ENCODE measurements at places on chromosomes 4 and X.

DNA sequence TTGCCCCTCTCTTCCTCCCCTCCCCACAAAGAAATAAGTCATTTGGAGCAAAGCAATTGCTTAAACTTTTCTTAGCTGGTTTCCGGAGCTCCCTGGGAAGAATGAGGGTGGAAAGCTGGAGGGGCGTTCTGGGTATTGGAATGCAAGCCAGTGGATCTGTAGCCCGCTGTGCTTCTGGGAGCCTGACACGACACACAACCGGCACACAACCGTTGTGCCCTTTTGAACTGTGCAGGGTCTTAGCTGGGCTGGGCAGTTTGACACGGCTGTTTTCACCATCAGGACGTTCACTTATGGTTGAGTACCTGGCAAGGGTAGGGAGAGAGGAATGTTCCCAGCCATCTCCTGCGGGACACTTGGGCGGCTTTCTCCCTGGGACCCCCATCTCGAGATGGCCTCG is 38.3 kb downstream of the SHROOM2 start:
- DNase-seq, result no peak

GRCh38 chr4:70701271-70701670 is 12.9 kb downstream of the UTP3 start:
- DNase-seq, result no peak

GRCh38 chrX:31555506-31555905 is 483.7 kb upstream of the FTHL17 start:
- DNase-seq, result no peak

GRCh38 chr4:88396681-88397080 is 18.0 kb downstream of the HERC6 start:
- DNase-seq, result no peak

- no peak for DNase-seq
Measured at GRCh38 chr4:79429113-79429903, 21.3 kb upstream of the GK2 start.

DNA sequence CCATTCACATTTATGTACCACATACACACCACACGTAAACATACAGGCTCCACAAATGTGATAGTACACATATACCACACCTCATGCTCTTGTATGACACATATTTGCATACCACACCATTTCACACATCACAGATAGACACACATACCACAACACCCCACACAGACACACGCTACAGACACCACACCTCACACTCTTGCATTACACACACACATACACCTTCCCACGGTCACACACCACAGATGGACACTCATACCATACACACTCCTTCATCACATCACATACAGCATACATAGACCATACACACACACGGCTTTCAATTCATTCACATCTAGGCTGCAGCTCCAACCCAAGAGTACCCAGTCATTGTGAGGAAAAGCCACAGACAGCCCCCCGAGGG is 222.5 kb upstream of the RPL34 start:
- no peak for DNase-seq

DNA sequence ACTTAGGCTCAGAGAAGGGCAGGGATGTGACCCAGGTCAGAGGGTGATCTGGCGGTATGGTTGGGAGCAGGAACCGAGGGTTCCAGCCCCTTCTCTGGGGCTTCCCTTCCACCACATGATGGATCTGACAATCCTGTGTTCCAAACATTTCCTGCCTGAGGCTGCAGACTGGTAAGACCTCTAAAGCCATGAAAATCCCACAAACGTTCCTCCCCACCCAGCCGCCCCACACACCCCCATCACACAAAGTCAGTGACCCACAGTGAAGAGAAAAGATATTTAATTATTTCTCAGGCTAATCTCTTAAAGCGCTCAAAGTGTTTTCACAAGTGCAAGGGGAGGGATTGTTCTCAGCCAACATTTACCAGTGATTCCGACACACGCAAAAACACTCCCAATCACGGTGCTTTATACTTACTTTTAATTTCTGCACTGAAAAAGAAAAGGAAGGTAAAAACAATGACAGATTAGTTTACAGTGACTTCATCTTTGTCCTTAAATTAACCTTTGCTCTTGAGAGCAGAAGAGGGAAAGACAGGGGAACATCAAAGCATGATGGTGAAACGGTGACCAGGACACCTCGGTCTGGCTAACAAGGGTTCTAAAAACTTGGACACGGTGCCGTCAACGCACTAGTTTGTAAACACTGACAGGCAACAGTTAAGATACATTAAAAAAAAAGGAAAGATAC is 42.4 kb downstream of the WDR1 start:
- no peak for DNase-seq

GRCh38 chr4:26032142-26032541 is 118.1 kb downstream of the SMIM20 start:
- no peak for DNase-seq

GRCh38 chr4:184528713-184529112 is 54.4 kb upstream of the IRF2 start:
- DNase-seq, result no peak

- no peak for DNase-seq
Measured at GRCh38 chrX:150873616-150874015, 24.9 kb downstream of the CD99L2 start.

DNA sequence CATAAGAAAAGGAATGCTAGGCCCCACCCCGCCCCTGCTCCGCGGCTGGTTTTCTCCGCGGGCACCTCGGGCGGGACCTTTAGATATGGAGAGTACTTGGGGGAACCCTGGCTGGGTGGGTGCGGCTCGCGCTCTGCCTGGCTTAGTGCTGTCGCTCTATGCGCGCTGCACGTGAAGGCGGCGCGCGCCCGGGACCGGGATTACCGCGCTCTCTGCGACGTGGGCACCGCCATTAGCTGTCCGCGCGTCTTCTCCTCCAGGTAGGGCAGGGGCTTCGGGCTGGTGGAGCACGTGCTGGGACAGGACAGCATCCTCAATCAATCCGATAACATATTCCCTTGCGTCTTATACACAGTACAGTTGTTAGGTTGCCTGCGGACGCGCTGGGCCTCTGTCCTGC is 56.0 kb downstream of the MAGEB10 start:
- no peak for DNase-seq

DNA sequence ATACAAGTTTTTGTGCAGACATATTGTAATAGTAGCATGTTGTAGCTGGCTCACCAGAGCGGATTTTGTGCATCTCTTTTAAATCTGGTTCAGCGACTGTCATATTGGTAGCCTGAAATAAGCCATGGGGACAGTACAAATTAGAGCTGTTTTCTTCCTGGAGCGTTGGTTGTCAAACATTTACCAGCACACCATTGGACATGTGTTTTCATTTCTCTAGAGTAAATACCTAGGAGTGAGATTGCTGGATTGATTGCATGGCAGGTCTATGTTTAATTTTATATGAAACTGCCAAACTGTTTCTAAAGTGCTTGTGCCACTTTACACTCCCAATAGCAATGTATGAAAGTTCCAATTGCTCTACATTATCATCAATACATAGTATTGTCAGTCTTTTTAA is 2.6 kb upstream of the ARAF start:
- no peak for DNase-seq

GRCh38 chrX:53239474-53239873 is 14.5 kb upstream of the KDM5C start:
- DNase-seq, result peak; percentile 31

- DNase-seq, result no peak
Measured at GRCh38 chrX:153765138-153766079, 1.4 kb downstream of the PLXNB3 start.

DNA sequence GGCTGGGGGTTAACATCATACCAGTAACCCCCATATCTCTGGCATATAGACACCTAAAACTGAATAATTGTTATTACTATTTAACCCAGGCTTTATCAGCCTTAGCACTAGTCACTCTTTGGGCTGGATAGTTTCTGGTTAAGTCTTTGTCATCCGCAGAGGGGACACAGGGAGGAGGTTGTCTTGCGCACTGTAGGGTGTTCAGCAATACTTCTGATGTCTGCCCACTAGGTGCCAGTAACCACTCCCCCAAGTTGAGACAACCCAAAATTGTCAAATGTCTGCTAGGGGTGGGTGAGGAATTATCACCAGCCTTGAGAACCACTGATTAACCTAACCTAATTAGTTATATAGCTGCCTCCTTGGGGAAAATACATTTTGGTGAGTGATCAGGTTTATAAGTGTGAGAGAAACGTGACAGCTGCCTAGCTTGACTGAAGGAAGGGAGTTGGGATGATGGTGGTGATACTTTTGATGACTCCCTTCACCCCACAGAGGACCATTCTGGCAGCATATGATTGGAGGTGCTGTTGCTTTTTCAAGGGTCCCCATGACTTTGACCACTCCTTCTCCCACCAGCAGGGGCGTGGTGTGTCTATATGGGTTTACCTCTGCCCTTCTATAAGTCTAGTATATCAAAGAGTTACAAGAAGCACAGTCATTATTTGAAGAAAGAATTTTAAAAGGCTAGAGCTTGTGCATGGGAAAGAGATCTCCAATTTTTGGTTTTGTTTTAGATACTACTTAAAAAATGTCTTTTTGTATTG is 140.9 kb downstream of the STIM2 start:
- DNase-seq, result no peak

DNA sequence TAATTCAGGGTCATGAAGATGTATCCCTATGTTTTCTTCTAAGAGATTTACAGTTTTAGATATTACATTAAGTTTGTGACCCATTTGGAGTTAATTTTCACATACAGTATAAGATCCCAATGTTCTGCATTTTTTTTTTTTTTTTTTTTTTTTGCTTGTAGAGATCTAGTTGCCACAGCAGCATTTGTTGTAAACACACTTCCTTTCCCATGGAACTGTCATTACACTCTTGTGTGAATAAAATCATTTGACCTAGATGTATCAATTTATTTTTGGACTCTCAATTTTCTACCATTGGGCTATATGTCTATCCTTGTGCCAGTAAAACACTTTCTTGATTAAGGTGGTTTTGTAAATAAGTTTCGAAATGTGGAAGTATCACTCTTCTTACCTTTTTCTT is 1107.2 kb downstream of the TECRL start:
- no peak for DNase-seq

DNA sequence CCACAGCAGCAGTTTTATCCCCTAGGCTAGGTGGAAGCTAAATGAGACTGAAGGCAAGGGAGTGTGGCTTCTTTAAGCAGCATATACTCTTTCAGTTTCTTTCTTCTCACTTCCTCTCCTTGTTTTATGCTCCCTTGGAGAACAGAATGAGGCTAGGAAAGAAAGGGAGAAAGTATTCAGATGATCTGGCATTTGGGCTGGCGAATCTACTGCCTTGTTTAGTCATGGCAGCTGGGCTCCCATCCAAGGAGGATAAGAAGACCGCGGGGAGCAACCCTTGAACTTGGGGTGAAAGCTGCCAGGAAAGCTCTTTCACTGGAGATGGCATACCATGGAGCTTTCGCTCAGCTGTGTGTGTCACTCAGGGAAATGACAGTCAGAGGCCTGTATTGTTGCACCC is 72.1 kb downstream of the ARHGEF38 start:
- no peak for DNase-seq

DNA sequence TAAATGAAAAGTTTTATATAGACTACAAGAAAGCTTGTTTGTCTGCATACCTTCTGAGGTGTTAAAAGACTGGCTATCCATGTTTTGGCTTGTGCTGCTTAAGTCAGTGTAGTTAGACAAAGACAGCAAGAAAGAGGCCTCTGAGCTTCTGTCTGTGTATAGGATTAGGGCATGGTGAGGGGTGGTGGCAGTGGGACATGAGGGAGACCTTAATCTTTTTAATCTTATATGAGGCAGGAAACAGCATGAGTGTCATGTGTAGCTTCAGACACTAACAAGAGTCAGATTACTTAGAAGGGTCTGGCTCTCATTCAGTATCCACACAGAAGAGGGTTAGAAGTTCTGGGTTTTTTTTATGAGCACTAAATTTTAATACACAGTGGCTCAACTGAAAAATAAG is 213.3 kb downstream of the GABRG1 start:
- DNase-seq, result peak; percentile 15

- no peak for DNase-seq
Measured at GRCh38 chrX:102697494-102697893, 14.8 kb upstream of the GPRASP2 start.

GRCh38 chr4:183448436-183448835 is 4.0 kb downstream of the CDKN2AIP start:
- DNase-seq, result no peak

- DNase-seq, result peak; percentile 83
Measured at GRCh38 chrX:129905787-129906580, at the start of gene UTP14A. TSS of gene UTP14A (plus strand) at chrX:129906164. CDS start at chrX:129906211, 47 bp downstream.

GRCh38 chr4:120207021-120207420 is 140.4 kb upstream of the MAD2L1 start:
- DNase-seq, result no peak

- DNase-seq, result no peak
Measured at GRCh38 chr4:152161676-152162330, 374.1 kb downstream of the FBXW7 start.

- DNase-seq, result no peak
Measured at GRCh38 chr4:108008721-108009120, 19.0 kb downstream of the HADH start.

GRCh38 chr4:102536768-102537167 is 35.6 kb downstream of the NFKB1 start:
- no peak for DNase-seq

DNA sequence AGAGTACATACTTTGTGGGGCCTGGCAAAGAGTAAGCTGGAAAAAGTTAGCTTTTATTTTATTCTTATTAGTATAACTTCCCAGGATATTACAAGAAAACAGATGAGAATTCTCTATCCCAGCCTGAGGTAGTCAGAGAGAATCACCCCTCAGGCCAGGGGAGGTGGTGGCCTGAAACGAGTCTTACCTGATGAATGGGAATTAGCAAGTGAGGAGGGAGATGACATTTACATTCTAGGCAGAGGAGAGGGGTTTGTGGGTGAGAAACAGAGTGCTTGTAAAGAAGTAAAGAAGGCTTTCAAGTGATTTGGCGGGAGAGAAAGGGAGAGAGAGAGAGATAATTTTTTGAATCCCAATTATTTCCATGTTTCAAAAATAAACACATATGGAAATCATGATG is 39.3 kb upstream of the PDK3 start:
- no peak for DNase-seq

DNA sequence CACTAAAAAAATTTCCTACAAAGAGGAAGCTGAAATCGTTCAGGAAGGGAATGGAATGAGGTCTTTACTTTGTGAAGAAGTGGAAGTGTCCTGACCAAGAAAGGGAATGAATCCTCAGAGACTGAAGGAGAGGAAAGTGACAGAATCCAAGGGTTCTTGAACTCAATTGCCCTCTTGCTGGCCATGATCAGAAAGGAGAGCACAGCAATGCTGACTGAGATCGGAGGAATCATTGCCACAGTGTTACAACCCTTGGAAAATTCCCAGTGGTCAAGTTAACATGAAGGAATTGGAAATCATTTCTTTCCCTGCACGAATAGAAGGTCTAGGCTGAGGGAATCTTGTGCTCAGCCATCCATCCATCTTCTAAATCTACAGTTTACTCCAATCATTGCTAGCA is 190.0 kb upstream of the NEIL3 start:
- DNase-seq, result no peak

- DNase-seq, result no peak
Measured at GRCh38 chr4:99710681-99711345, 53.2 kb upstream of the C4orf54 start.

All from Kasumi-1 (cell line).